Uterine smooth muscle cell (primary cell): ENCODE measurements at places on chromosomes 2 and 18. TPM values are rescaled to one million over a fixed set of nuclear protein-coding genes. Genes with fewer than 3 reads are reported as not detected.

Gene REG1B
- not detected in 2 replicates for total RNA-seq

Gene TEX261
- total RNA-seq = 30.4 and 48.3 TPM in 2 replicates

Gene TLX2
- not detected in 2 replicates for total RNA-seq

Gene ASIC4
- 0.25 and 0.55 TPM in 2 replicates for total RNA-seq

Gene TMEM198
- total RNA-seq = 0.77 and 1.9 TPM in 2 replicates

Gene FTCDNL1
- total RNA-seq = 1.3 and 4.1 TPM in 2 replicates

Gene RAB31
- total RNA-seq = 50.5 and 71.5 TPM in 2 replicates

Gene POMC
- total RNA-seq = 1.1 and 1.7 TPM in 2 replicates

Gene AKAIN1
- not detected in 2 replicates for total RNA-seq
